ENCODE measurements at places on chromosomes 5 and 9.

GRCh38 chr5:94791829-94792228 lies 173.4 kb downstream of the SLF1 start:
- no peak for DNase-seq

GRCh38 chr5:159097784-159098602 lies 1.7 kb downstream of the EBF1 start:
- no peak for DNase-seq

- no peak for DNase-seq
These were observed 294.8 kb downstream of the ASTN2 start for GRCh38 chr9:117120061-117120460.

- DNase-seq = no peak
These were observed 312.9 kb upstream of the RGMB start for GRCh38 chr5:98460536-98460935.

GRCh38 chr9:19018201-19018600 lies 14.8 kb downstream of the SAXO1 start:
- DNase-seq = no peak

GRCh38 chr5:174293006-174293405 lies 247.5 kb downstream of the NSG2 start:
- DNase-seq = no peak

DNA sequence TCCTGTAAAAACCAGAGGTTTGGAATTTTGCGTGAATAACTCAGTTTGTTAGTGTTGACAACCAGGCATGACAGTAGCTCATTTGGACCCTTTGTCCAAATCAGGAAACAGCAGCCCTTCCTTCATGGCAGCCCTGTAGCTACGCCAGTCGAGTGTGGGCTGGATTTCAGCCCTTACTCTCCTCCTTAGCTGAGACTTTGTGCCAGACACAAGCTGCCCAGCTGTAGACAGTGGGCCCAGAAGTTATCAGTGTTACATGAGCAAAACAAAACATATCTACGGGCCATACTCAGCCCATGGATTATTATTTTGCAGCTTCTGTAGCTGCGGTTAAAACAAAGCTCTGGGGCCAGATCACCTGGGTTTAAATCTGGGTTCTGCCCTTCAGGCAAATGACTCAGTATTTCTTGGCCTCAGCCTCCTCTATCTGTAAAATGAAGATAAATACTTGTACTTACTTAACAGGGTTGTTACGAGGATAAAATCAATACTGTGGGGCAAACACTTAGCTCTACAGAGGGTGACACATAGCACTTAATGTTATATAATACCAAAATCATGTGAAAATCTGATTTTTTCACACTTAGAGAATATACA lies 76.9 kb downstream of the GHR start:
- DNase-seq = no peak

DNA sequence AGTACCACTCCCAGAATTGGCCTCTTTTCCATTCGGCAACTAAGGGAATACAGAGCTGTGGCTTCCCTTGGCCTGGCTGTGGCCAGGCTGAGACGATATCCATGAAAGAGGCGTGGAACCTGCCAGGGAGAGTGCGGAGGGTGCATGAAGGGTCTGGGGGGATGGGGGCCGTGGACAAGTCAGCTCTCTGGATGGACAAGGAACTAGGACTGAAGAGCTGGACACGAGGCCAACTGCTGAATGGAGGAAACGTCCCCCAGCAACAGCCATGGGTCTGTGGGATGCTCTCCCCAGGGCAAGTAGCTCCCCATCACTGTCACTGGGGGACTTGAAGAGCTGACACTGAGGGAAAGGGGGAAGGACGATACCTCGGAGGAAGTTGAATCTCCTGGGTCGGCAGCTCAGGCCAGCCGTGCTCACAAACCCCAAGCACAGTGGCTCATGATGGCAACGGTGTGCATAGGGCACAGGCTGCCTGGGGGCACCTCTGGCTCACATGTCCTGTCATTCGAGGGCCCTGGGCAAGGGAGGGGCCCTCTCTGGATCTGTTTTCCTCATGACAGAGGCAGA lies 4.1 kb upstream of the OLFM1 start:
- DNase-seq = no peak

- DNase-seq = no peak
These were observed 1935.3 kb upstream of the WWC1 start for GRCh38 chr5:166356096-166356495.

DNA sequence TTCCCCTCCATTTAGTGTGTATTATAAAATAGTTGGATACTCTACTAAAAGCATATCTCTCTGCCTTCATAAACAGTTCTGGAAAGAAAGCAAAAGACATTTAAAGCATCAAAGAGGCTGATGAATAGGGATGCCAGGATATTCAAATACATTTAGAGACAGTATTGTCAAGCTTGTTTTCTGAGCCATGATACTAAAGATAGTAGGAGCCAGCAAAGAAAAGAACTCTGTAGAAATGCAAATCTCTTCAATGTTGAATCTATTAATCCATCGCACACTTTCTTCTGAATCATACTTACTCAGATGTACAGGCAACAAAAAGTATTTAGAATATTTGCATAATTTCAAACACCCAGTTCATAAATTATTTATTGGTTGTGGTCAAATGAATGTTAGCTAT lies 207.1 kb upstream of the MEF2C start:
- no peak for DNase-seq

- no peak for DNase-seq
These were observed 45.7 kb upstream of the SLCO4C1 start for GRCh38 chr5:102341681-102342288.

GRCh38 chr5:98827161-98827560 lies 53.7 kb downstream of the RGMB start:
- no peak for DNase-seq

All from substantia nigra (tissue), 51 donors.